ENCODE measurements at places on chromosomes 2 and 18.

GRCh38 chr2:233480490-233481202 is 85.9 kb downstream of the USP40 start:
- no peak for DNase-seq

- no peak for DNase-seq
Measured at GRCh38 chr2:122514451-122514996, 759.1 kb downstream of the TSN start.

DNA sequence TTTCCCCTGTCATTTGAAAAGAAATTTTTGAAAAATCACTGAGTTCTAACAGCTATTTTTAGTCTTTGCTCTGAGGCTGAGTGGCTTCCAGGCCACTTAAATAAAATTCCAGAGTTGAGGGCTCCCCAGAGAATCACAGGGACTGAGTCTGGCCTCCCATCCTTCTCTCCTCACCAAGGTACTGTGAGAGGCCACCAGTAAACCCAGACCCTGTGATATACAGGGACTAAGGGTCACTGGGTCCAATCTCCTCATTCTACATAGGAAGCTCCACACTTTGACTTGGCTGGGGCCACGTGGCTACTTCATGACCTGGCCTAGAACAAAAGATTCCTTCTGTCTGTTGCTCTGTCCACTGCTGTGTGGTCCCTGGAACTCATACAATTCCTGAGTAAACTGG is 123.2 kb upstream of the CDCA7 start:
- DNase-seq: no peak

DNA sequence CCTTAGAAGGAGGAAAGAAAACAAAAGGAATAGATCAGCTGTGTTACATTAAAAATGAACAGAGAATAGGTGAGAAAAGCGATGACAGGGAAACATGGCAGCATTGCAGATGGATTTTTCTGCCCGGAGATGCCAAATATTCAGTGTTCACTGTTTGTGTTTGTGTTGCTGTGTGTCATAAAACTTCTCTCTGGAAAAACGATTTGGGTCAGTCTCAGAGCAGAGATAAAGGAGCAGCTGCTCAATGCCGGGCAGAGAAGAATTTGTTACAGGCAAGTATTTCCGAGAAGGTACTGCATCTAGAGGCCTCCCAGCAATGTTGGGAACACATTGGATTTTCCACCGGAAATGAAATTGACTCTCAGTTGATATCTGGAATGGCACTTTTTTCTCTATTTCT is 156.4 kb upstream of the KLHL14 start:
- no peak for DNase-seq

DNA sequence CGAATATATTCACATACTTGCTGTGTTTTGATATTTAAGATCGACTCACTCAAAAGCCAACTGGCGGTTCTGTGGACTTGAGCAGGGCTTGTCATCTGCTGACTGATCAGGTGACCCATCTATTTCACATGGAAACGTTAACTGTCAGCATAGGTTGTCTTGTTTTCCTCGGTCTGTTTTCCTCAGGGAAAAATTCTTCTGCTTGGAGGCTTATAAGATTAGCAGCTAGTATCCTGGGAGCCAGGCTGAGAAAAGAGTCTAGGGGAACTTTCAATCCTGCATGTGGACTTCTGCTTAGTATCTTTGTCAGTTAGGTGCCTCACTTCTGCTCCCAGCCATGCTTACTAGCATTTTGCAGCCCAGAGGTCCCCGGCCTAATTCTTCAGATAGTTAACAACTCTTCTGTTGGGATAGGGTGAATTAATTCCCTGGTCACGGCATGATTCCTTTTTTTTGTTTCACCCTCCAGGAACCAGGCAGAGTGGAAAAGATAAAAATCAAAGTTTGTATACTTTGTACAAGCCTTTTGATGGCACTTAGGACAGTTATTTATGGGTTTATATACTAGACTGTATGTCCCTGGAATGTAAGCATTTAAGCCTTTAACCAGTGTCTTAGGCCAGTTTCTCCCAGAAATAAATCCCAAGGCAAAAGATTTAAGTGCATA is 226.0 kb downstream of the GULP1 start:
- DNase-seq: no peak

DNA sequence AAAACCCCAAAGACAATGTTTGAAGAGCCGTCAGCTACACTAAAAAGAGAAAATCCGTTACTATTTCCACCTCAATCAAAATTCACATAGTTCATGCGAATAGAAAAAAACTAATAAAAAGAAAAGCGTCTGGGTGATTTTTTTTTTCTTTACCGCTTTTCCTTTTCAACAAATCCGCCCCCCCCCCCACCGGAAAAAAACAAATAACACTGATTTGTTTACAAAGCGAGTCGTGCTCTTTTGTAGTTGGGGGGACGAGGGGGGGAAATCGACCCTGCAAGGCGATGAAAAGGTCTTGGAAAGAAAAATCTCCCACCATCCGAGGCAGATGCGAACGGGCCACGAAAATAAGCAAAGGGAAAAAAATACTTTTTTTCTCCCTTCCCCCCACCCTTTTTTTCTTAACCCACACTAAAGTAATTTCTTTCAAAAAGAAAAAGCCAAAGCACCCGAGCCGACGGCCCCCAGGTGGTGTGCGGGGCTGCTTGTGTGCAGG is 638 bp downstream of the ZNF521 start:
- DNase-seq: no peak
